ENCODE measurements at places on chromosomes 16 and 17.
A peak's percentile ranks its signal among the peaks of the same experiment; 100 is the strongest.

GRCh38 chr16:23564575-23565363 lies 7.2 kb downstream of the UBFD1 start:
- DNase-seq, result no peak

GRCh38 chr17:36527621-36528250 lies 6.9 kb downstream of the MYO19 start:
- no peak for DNase-seq

DNA sequence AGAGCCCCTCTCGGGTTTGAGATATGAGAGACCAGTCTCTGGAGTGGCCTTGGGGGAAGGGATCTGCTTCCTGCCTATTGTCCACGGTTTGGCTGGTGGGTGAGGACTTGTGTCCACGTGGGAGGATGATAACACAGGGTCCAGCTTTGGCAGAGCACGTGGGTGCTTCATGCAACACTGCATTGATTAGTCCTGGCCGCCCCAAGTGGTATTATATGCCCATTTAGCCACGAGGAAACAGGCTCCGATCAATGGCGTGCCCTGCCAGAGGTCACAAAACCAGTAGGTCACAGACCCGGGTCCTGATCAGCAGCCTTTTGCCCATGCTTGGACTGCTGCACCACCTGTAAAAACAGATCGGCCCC lies 141.6 kb downstream of the RGS9 start:
- DNase-seq, result no peak

DNA sequence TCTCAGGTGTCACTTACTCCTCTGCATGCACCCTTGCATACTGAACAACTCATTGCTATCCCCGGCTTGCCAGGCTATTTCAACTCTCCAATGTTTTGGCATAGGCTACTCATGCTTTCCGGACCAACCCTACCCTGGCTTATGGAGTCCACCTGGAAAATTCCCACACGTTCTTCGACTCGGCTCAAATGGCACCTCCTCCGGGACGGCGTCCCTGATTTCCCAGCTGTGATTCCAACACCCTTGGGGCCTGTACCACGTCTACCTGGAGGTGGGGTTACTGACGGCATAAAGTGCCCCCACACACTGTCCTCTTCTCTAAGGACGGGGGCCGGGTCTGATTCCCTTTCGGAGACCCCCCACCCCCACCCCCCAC lies 498 bp downstream of the SMYD4 start:
- DNase-seq, result peak; percentile 39

DNA sequence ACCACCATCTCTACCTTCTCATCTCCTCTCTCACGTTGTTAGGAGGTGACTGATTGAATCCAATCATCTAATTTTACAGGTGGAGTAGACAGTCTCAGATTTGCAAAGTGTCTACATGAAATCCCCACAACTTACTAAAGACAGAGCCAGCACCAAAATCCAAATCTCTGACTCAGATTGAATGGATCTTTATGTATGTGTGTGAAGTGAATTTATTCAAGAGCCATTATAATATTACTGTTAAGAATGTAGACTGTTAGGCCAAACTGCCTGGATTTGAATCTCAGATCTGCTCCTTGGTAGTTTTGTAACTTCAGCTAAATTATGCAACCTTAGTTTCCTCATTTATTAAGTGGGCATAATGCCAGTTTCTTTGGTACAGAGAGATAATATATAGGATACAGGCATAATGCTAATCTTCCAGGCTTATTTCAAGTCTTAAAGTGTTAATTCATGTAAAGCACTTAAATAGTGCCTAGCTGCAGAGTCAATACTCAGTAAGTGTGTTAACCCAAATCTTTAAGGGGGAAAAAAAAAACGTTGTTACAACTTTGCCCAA lies 12.7 kb downstream of the CNEP1R1 start:
- DNase-seq, result no peak

GRCh38 chr16:85863384-85863774 lies 35.6 kb upstream of the IRF8 start:
- DNase-seq, result peak; percentile 24

GRCh38 chr17:73168667-73169066 lies 3.9 kb downstream of the SSTR2 start:
- no peak for DNase-seq

DNA sequence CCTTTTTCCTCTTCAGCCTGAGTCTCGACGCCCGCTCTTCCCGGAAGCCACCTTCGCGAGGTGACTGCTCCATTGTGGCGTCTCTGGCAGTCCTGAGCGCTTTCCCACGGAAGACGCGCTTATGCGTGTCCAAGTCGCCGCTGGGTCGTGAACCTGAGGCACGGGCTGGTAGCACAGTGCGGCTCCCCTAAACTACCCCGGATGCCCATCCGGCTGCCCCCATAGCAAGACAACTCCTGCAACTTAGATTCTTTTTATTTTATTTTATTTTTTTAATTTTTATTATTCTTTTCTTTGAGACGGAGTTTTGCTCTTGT lies 2.1 kb upstream of the ESRP2 start:
- no peak for DNase-seq

- DNase-seq, result no peak
Measured at GRCh38 chr17:68584581-68585303, 16.4 kb downstream of the FAM20A start.

GRCh38 chr16:56898847-56899246 lies 33.1 kb upstream of the HERPUD1 start:
- no peak for DNase-seq

DNA sequence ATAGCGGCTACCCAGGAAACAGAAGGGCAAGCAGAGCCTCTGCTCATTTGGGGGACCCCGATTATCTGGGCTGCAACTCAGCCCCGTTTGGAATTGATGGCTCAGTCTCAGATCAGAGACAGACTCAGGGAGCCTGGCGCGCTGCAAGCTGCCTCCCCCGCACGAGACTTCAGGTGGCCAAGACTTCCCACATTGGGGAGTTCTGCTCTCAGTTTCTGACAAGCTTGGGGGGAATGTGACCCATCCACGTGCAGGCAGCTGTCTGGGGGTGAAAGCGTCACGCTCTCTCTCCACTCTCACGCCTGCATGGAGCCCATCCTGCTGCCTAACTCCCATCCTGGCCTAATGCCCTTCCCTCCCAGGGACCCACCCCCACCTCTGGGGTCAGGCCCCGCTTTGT lies 157.6 kb upstream of the GSE1 start:
- DNase-seq, result no peak

DNA sequence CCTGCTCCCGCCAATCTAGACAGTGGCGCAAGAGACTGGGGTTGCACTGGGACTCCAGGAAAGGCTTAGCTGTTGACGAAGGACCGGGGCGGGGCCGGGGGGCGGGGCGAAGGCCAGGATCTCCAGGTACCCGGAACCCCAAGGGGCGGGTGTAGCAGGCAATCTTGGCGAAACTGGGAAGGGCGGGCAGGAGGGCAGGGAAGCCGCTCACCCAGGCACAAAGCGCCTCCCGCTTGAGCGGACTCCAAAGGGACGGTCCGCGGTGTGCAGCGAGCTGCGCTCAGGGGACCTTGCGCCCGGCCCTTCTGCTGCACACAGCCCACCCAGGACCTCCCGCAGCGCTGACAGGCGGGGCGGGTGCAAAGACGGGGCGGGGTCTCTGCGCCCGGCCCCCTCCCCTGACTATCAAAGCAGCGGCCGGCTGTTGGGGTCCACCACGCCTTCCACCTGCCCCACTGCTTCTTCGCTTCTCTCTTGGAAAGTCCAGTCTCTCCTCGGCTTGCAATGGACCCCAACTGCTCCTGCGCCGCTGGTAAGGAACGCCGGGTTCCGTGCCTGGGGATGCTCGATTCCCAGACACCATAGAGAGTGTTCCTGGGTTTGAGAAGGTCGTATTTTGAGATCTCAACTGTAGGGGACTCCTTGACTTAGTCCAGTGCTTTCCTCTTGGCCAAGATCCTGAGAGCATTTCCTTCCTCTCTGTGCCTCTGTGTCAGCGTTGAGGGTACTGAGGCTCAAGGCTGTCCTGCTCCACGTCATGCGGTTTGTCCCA lies at the start of gene MT1F:
Gene MT1F, plus strand, starts transcription at position 405 of the 772 bp plus-strand sequence. Its CDS starts 100 bp downstream, at position 505.
- DNase-seq, result peak; percentile 89

DNA sequence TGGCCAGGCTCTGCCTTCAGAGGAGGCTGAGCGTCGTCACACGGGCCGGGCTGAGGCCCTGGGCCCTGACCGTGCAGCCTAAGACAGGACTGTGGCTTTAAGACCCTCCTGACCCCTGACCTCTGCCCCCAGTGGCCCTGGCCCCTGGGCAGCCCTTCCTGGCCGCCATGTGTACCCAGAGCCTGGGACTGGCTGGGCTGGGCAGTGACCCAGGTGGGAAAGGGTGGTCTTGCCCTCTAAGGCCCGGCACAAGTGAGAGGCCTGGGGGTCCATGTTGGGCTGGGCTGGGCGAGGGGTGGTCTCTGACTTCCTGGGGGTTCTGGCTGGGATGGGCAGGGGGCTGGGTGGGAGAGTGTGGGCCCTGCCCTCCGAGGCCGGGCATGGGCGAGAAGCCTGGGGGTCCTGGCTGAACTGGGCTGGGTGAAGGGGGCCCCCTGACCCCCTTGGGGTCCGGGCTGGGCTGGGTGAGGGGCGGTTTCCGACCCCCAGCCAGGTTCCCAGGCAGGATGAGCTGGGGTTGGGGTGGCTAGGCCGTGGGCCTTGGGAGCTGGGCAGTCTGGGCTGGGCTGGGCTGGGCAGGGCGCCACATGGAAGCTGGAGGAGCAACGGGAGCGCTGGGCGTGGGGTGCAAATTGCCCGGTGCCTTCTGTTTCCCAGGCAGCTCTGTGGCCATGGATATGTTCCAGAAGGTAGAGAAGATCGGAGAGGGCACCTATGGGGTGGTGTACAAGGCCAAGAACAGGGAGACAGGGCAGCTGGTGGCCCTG lies at the start of gene CDK3:
Gene CDK3, plus strand, starts transcription at position 101 of the 767 bp plus-strand sequence. Its CDS starts 571 bp downstream, at position 672.
- DNase-seq, result no peak

DNA sequence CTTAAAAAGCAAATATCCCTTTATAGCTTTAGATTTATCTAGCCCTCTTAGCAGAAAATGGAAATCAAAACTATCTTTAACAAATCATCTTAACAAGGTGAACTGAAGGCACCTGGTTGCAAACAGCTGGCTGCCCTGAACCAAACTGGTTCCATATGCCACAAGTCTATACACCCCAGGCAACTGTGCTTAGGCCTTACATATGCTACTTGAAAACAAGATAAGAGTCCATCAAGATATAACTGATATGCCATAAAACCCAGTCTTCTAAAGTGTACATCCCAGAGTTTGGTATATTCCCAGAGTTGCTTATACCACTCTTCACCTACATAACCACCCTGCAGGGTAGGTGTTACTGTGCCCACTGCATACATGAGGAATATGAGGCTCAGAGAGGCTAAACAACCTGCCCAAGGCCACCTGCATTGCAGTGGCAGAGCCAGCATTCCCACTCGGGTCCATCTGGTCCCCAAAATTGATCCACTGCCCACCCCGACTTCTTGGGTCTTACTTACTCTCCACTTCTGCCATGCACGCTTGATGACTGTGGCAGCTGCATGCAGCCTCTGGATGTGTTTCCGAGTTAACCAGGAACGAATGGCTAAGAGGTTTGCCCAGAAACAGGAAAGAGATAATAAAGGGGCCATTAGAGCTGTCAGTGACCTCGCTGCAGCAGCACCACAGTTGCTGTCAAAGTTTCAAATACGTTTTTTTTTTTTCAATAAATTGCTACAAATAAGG lies 12.2 kb downstream of the ZNHIT3 start:
- no peak for DNase-seq

DNA sequence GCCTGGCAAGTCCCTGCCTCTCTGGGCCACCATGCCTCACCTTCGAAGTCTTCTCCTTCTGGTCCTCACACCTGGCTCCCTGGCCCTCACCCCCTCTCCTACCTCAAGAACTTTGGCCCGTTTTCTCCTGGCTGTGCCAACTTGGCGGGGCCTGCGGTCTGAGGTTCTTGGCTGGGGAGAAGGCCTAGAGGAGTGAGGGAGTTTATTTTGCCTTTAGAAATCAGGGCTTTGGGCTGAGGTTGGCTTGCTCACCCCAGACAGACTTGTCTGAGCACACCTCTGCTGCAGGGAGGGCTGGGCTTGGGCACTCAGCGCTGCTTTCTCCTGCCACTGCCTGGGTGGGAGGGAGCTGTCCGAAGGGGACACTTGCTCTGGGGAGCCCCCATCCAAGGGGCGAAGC lies 23.3 kb upstream of the TAC4 start:
- peak; percentile 58 for DNase-seq

DNA sequence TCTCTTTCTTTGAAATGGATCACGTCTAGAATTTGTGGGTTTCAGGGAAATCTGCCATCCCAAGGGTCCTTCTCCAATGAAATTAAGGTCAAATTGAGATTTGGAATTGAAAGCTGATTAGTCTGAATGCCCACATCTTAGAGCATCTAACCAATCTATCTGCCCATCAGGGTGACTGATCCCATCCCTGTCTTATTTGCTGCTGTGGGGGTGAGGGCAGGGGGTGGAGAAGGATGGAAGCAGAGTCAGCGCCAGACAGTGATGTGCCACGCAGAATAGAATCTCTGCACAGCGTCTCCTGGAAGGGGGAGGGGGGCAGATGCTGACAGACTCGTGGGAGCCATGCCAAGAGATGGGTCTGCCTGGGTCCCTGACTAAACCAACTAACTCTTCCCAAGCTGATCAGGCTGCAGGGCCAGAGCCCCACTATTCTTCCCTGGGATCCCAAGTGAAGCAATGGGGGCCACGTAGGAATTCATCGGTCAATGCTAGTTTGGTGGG lies 32.1 kb downstream of the CDK5RAP3 start:
- no peak for DNase-seq

DNA sequence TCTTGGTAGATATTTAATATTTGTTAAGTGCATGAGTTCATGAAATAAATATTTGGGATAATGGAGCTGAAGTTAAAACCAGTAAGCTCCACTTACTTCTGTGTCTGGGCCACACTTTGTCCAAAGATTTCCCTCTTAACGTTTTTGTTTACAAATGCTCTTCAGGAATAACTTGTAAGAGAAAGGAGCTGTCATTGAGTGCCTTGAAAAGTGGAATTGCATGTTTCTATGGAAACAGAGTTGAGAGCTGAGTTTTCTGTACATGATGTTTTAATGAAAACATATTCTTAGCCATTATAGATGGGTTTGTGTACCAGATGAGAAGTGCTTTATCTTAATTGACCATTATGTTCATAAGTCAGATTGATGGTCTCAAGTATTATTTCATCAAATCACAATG lies 1045.4 kb upstream of the EEF2KMT start:
- DNase-seq, result no peak

GRCh38 chr16:86372193-86372592 lies 138.1 kb upstream of the FOXF1 start:
- DNase-seq, result no peak

Data from mammary epithelial cell (primary cell).